ENCODE measurements at places on chromosomes 3 and 15.

DNA sequence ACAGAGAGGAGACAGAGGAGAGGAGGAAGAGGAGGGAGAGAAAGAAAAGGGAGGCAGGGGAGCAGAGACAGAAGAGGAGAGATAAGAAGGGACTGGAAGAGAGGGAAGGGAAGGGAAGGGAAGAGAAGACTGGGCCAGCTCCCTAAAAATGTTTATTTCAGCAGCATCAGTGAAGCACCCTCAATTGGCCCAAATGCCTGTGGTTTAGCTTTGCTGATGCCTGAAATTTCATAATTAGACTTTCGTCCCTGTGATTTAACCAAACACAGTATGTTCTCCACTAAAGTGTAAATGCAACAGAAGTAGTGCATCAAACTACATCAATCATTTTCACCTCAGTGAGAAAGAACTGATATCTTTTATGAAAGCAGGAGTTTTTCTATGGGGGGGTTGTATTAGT is 55.9 kb downstream of the NOX5 start:
- DNase-seq: no peak

DNA sequence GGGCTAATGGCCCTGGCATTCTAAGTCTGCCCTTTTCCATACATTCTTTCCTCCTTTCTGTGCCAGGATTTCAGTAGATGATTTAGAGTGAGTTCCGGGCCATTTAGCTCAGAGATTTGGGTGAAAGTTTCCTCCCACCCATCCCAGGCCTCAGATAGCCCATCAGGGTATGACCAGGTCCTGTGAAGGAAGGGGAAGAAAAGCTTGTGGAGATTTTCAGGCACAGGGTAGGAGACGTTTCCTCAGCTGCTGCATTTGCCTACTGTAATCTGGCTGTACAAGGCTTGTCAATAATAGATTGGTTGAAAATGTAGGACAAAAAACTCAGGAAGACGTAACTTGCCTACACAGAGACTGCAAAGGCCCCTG is 63.2 kb upstream of the BCL6 start:
- no peak for DNase-seq

DNA sequence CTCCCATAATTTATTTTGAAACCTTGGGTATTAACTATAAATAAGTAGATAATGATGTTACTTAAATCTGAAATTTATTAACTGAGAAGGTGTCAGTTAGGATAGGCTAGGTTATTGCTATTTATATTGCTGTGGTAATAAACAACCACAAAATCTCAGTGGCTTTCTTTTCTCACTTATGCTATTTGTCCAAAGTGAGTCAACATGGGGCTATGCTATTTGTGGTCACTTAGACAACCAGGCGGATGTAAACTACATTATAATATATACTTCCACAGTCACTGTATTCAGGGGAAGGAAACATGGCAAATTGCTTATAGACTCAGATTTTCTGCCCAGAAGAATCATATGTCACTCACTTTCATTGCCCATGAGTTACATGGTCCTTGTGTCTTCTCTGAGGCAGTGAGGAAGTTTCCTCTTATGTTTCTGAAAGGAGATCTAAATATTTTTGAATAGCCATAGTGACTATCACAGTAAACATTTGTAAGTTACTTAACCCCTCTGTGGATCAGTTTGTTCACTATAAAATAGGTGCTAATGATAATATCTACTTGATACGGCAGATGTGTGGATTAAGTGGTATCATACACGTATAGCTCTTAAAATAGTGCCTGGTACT is 19.8 kb downstream of the HMG20A start:
- no peak for DNase-seq

GRCh38 chr3:149604125-149604875 is 53.5 kb downstream of the WWTR1 start:
- DNase-seq: no peak

- no peak for DNase-seq
These were observed 1.5 kb upstream of the CACNA2D3 start for GRCh38 chr3:54120657-54121413.

GRCh38 chr3:56969851-56970250 is 90.6 kb upstream of the SPATA12 start:
- no peak for DNase-seq

DNA sequence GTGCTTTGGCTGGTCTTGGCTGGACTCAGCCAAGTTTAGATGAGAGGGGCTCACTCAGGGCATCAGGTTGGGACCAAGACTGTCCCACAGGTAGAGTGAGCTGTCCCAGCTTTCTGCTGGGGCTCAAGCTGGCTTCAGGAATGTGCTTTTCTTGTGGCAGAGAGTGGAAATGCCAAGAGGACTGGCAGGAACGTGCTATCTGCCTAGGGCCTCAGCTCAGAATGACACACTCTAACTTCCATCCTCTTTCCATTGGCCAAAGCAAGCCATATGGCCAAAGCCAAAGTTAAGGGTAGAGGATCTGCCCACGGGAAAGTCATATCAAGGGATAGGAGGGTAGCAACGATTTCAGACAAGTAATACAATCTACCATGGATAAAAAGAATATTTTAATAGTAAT is 178.8 kb downstream of the ABHD5 start:
- no peak for DNase-seq

DNA sequence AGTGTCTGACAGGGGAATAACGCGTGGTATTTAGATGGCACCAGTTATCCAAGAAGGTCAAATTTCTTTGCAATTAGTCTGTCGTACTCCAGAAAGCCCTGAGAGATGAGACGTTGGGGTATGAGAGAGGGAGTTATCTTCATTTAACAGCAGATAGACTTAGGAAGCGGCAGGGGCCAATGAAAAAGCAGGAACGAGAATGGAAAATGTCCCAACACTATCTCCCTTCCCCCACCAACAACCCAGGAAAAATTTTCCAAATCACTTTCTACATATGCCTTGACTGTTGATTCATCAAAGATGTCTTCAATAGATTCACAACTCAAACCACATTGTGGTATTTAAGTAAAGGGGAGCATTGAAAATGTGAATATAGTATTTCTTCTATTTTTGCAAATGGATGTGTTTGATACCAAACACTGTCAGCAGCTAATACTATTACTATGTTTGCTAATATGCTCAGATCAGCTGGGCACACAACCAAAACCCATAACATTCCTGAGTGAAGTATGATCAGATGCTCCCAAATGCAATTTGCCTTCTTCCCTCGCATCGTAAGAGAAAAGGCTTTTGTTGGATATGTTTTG is 13.3 kb upstream of the GREM1 start:
- no peak for DNase-seq

GRCh38 chr15:60283936-60284335 is 113.8 kb downstream of the ANXA2 start:
- DNase-seq: no peak

Measured in brain pericyte (primary cell).